Bronchial epithelial cell (primary cell): ENCODE measurements at places on chromosomes 12 and 14. TPM values are rescaled to one million over a fixed set of nuclear protein-coding genes. Genes with fewer than 3 reads are reported as not detected.

Gene SIRT4
- total RNA-seq = 0.79 and 1.3 TPM in 2 replicates

Gene SERPINA12
- total RNA-seq = not detected in 2 replicates

Gene CCDC60
- total RNA-seq = 0.26 TPM in 2 replicates

Gene FBRSL1
- total RNA-seq = 3.2 and 17.1 TPM in 2 replicates

Gene PPP4R4
- 14.0 and 23.8 TPM in 2 replicates for total RNA-seq

Gene IFT43
- 24.0 and 49.0 TPM in 2 replicates for total RNA-seq

Gene NRXN3
- total RNA-seq = under 0.01 TPM in 1 of 2 replicates, not detected in the other

Gene STAC3
- 0.26 and 0.51 TPM in 2 replicates for total RNA-seq

Gene TAS2R8
- total RNA-seq = not detected in 2 replicates

Gene AQP6
- under 0.01 TPM in 1 of 2 replicates, not detected in the other for total RNA-seq

Gene GLI1
- total RNA-seq = under 0.01 and 0.26 TPM in 2 replicates
